ENCODE measurements at places on chromosomes 6 and 20. TPM values are rescaled to one million over a fixed set of nuclear protein-coding genes. Genes with fewer than 3 reads are reported as not detected.
A peak's percentile ranks its signal among the peaks of the same experiment; 100 is the strongest.

DNA sequence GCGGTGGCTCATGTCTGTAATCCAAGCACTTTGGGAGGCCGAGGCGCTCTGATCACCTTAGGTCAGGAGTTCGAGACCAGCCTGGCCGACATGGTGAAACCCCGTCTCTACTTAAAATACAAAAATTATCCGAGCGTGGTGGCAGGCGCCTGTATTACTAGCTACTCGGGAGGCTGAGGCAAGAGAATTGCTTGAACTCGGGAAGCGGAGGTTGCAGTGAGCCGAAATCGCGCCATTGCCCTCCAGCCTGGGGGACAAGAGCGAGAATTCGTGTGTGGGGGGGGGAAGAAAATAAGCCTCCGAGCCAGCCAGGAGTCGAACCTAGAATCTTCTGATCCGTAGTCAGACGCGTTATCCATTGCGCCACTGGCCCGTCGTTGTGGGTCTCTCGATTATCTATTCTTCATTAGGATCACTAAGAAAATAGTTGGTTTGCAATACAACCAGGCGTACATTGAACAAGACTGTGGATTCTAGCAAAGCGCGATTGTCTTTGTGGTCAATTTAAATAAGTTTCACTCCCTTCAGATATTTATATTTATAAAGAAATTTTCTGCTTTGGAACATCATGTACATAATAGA, 33.9 kb upstream of the PRSS16 start:
- peaks cover 47% of the 10 kb centered on the region for H3K27me3 ChIP-seq
- no peaks in the 10 kb centered on the region for H3K36me3 ChIP-seq
- DNase-seq: no peak
- no peak overlapping the region for H3K27ac ChIP-seq

GRCh38 chr6:34795836-34796425, 4.0 kb downstream of the BLTP3A start:
- peaks cover 13% of the 10 kb centered on the region for H3K4me1 ChIP-seq
- H3K27me3 ChIP-seq: no peaks in the 10 kb centered on the region
- H3K4me3 ChIP-seq: no peak overlapping the region
- H3K36me3 ChIP-seq: no peaks in the 10 kb centered on the region
- H3K27ac ChIP-seq: no peak overlapping the region

DNA sequence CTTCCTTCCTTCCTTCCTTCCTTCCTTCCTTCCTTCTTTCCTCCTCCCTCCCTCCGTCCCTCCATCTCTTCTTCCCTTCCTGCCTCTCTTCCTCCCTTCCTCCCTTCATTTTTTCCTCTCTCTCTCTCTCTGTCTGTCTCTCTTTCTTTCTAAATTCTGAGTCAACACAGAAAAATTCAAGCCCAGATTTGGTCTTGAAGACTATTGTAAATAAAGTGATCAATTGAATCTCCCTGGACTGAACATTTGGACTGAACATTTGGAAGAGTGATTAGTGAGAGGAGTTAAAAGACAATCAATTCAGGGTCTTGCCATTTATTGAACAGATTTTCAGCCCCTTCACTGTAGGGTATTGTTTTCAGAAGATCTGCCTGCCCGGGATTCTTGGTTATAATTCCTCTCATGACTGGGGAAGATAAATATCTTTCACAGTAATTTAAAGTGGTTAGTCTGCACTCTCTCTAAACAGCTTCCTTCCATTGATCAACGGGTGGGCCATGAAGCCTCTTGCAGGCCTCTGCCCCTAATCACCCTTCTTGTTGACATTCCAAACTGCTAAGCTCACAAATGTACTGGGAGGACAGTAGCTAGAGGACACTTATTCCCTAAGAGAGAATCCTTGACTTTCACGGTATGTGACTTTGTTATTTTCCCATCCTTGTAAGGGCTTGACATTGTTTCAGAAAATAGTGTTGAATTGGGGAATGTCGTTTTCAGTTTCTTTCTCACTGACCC, 101.7 kb upstream of the BMP2 start:
- H3K4me3 ChIP-seq: no peak overlapping the region
- H3K4me1 ChIP-seq: peaks cover 5% of the 10 kb centered on the region
- no peaks in the 10 kb centered on the region for H3K36me3 ChIP-seq
- no peak for DNase-seq

- DNase-seq: no peak
- H3K27ac ChIP-seq: no peak overlapping the region
- no peaks in the 10 kb centered on the region for H3K27me3 ChIP-seq
- H3K4me1 ChIP-seq: peaks cover 4% of the 10 kb centered on the region
- no peaks in the 10 kb centered on the region for H3K36me3 ChIP-seq
Observed at GRCh38 chr6:14838133-14838583, 407.7 kb upstream of the JARID2 start.

GRCh38 chr20:14600527-14600926, 263.1 kb upstream of the FLRT3 start:
- no peaks in the 10 kb centered on the region for H3K4me1 ChIP-seq
- H3K27ac ChIP-seq: no peak overlapping the region
- no peaks in the 10 kb centered on the region for H3K36me3 ChIP-seq
- H3K4me3 ChIP-seq: no peak overlapping the region
- no peaks in the 10 kb centered on the region for H3K27me3 ChIP-seq

GRCh38 chr6:23228439-23229024, 659.2 kb downstream of the HDGFL1 start:
- no peaks in the 10 kb centered on the region for H3K36me3 ChIP-seq
- DNase-seq: no peak
- H3K4me3 ChIP-seq: no peak overlapping the region
- no peaks in the 10 kb centered on the region for H3K4me1 ChIP-seq

- H3K27me3 ChIP-seq: no peaks in the 10 kb centered on the region
- no peak for DNase-seq
- H3K4me3 ChIP-seq: no peak overlapping the region
- peaks cover 4% of the 10 kb centered on the region for H3K4me1 ChIP-seq
- H3K27ac ChIP-seq: no peak overlapping the region
Observed at GRCh38 chr6:48782225-48782624, 671.2 kb upstream of the PTCHD4 start.

- peaks cover 76% of the 10 kb centered on the region for H3K4me1 ChIP-seq
- H3K27ac ChIP-seq: peak overlapping the region; percentile 98
- H3K4me3 ChIP-seq: peak overlapping the region; percentile 82
- DNase-seq: no peak
- H3K27me3 ChIP-seq: no peaks in the 10 kb centered on the region
- H3K36me3 ChIP-seq: peaks cover 20% of the 10 kb centered on the region
Observed at GRCh38 chr6:30885481-30885998, 1.2 kb downstream of the DDR1 start.

- DNase-seq: no peak
- H3K36me3 ChIP-seq: no peaks in the 10 kb centered on the region
- H3K27me3 ChIP-seq: no peaks in the 10 kb centered on the region
- no peak overlapping the region for H3K27ac ChIP-seq
- H3K4me1 ChIP-seq: no peaks in the 10 kb centered on the region
Observed at GRCh38 chr6:90502866-90503407, 83.9 kb downstream of the MAP3K7 start.

- no peaks in the 10 kb centered on the region for H3K36me3 ChIP-seq
- H3K27ac ChIP-seq: no peak overlapping the region
- no peaks in the 10 kb centered on the region for H3K4me1 ChIP-seq
Observed at GRCh38 chr6:23533311-23533710, 592.7 kb upstream of the NRSN1 start.

- no peaks in the 10 kb centered on the region for H3K27me3 ChIP-seq
- DNase-seq: no peak
- no peaks in the 10 kb centered on the region for H3K4me1 ChIP-seq
- no peak overlapping the region for H3K27ac ChIP-seq
- no peak overlapping the region for H3K4me3 ChIP-seq
Observed at GRCh38 chr6:100099189-100100074, 105.4 kb upstream of the MCHR2 start.

GRCh38 chr6:154230910-154231595, 125.5 kb downstream of the IPCEF1 start:
- H3K27me3 ChIP-seq: no peaks in the 10 kb centered on the region
- no peaks in the 10 kb centered on the region for H3K36me3 ChIP-seq
- H3K27ac ChIP-seq: no peak overlapping the region
- no peaks in the 10 kb centered on the region for H3K4me1 ChIP-seq
- no peak overlapping the region for H3K4me3 ChIP-seq

DNA sequence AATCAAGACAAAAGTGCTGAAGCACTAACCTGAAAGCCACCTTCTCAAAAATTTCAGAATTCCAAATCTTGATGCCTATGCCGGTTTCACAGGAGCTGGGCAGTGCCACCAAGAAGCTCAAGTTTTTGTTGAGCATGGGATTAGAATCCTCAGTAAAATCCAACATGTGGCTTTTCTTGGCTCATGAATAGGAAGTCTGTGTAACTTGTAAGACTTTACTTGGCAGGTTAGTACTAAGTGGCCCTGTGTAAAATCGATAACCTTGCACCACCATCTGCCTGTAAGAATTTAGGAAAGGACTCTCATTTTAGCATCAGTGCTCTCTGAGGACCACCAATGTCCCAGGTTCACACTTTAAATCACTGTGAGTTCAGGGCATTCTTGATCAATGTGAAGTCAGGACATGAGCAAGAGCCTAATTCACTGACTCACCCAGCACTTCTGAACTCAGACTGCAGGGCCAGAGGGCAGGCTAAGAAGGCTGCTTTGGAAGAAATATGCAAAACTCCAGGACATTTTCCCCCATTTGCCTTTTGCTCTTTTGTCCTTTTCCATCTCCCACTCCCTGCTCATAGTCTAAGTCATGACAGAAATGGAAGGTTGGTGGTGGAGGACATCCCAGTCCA, 113.2 kb downstream of the EDN1 start:
- H3K4me3 ChIP-seq: no peak overlapping the region
- H3K27ac ChIP-seq: no peak overlapping the region
- DNase-seq: no peak
- no peaks in the 10 kb centered on the region for H3K27me3 ChIP-seq
- no peaks in the 10 kb centered on the region for H3K4me1 ChIP-seq
- H3K36me3 ChIP-seq: no peaks in the 10 kb centered on the region

- DNase-seq: peak; percentile 76
- no peak overlapping the region for H3K27ac ChIP-seq
- no peaks in the 10 kb centered on the region for H3K27me3 ChIP-seq
- H3K36me3 ChIP-seq: no peaks in the 10 kb centered on the region
- no peak overlapping the region for H3K4me3 ChIP-seq
- no peaks in the 10 kb centered on the region for H3K4me1 ChIP-seq
Observed at GRCh38 chr6:114747995-114748625, 405.3 kb upstream of the HS3ST5 start.

DNA sequence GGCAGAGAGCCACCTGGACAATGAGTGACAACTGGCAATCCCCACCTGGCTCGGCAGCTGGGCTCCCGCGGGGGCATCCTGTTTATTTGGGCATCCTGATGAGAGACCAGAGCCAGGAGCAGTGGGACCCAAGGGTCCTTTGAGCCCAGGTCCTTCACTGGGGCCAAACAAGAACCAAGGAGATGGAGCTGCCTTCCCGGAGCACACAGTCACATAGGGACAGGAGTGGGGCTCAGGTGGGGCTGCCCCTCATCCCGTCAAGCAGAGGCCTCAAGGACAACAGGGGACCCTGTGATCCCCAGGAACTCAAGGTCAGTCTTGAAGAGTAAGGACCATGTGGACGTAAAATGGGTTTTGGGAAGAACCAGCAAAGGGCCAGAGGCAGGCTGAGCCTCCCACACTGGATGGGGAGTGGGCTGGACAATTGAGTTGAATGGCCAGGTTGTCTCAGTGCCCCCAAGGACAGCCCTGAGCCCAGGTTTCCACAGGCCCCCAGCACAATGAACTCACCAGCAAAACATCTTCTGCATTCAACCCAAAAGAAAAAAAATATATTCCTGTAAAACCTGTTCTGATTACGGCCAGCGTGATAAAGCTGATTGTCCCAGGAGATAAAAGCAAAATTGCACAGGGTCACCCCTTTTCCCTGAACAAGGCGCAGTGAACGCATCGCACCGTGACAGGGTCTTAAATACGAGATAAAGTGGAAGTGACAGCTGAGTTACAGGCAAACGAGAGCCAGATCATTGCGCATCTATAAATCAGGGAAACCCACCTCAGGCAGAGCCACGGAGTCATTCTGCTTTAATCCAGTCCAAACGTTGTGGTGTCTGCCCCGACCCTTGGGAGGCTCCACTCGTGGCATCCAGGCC, 86.2 kb downstream of the ANKRD60 start:
- H3K4me3 ChIP-seq: no peak overlapping the region
- H3K27ac ChIP-seq: no peak overlapping the region
- peaks cover 26% of the 10 kb centered on the region for H3K27me3 ChIP-seq
- no peaks in the 10 kb centered on the region for H3K36me3 ChIP-seq

DNA sequence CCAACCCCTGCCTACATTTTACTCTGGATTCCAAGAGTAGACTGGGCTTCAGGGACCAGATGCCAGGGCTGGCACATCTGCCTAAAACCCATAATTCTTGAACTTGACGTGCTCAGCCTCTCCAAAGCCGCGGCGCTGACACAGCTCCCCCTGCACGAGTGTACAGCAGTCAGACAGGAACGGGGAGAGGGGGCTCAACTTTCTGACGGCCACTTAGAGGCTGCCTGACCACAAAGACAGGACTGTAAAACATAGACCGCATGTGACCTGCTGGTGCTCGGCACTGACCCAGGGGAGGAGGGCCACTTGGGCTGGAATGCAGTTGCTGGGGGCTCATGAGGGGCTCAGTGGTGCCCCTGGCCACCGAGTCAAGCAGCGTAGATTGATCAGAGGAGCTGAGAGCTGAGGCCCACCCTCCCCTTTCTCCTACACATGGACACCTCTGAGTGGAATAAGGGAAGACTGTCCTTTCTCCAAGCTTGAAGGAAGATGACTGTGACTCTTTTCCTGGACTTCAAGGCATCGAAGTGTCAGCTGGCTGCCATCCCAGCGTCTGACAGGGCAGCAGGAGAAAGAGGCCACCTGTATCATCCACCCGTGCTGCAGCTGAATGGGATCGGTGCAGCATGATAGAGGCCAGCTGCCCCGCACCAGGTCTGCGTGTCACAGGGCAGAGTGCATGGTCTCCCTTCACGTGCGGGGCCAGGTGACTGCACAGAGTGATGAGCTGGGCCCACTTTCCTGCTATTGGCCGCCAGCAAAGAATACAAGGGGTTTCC, 171.3 kb upstream of the AGPAT4 start:
- no peaks in the 10 kb centered on the region for H3K36me3 ChIP-seq
- no peaks in the 10 kb centered on the region for H3K27me3 ChIP-seq
- H3K27ac ChIP-seq: no peak overlapping the region
- H3K4me3 ChIP-seq: no peak overlapping the region
- H3K4me1 ChIP-seq: peaks cover 12% of the 10 kb centered on the region

Gene THBS2
- 149 TPM for total RNA-seq

Gene DUSP15
- not detected for total RNA-seq

Gene ASIP
- not detected for total RNA-seq

Gene BRD2
- total RNA-seq: 161 TPM

Gene LPIN3
- total RNA-seq: 92.6 TPM

Gene PBOV1
- total RNA-seq: not detected

Gene NRN1
- total RNA-seq: 5.1 TPM

Gene HMGCLL1
- total RNA-seq: not detected

Gene HLA-G
- 1.1 TPM for total RNA-seq

Measured in suprapubic skin (tissue), 4 donors.